Forelimb muscle (tissue), 1 donor: ENCODE measurements at places on chromosomes 2 and 18. TPM values are rescaled to one million over a fixed set of nuclear protein-coding genes. Genes with fewer than 3 reads are reported as not detected.

GRCh38 chr2:189363559-189363958 is 77.7 kb upstream of the WDR75 start:
- no peak for DNase-seq

DNA sequence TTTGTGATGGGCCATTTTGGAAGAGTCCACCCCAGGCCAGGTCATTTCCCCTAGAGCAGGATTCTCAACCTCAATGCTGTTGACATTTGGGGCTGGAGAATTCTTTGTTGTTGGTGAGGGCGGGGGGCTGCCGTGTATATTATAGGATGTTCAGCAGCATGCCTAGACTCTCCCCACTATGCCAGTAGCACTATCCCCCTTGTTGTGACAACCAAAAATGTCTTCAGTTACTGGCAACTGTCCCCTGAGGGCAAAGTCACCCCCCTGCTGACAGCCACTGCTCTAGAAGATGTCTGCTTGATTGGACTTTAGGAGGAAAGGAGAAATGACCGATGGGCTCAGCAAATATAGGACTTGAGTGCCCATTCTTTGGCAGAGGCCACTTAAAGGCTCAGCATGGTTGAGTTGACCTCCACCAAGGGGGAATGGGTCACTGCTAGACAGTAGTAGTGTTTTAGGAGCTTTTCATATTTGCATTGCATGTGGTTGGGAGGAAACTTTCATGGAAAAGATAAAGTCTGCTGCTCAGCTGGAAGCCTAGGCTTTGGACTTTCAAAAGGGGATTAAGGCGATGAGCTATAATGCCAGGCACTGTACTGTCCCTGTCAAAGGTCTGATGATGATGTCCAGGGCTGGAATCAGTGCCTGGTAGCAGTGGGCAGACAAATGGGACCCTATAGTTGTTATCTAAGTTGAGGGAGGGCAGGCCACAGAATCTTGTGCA is 61.1 kb upstream of the MCFD2 start:
- DNase-seq = no peak

GRCh38 chr2:217606296-217606695 is 396.5 kb downstream of the TNS1 start:
- DNase-seq = no peak

DNA sequence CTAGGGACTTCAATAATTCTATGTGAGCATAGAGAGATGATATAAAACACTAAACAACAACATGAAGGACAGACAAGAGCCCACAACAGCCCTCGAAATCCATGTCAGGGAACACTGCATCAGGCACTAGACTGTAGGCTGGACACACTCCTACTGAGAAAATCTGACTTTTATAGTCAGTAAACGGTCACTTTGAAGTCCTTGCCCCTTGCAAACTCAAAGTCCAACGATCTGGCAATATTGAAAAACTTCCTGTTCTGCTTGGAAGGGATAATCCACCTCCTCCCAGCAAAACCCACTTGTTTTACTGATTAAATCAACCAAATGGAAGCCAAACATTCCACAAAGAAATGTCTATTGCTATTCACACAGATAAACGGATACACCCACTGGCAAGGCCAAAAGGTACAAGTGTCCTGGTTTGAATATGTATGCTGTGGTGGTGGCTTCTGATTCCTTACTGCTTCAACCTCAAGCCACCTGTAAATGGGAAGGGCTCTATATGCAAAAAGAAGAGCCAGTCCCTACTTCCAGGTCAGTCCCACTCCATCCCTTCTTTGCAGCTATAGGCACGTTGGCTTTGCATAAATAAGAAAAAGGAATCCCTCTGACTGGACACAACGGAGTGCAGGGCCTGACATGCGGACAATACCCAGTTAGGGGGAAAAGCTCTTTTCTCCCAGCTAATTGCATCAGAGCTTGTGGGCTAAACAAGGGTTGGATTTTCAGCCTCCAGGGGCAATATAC is 56.6 kb downstream of the STK39 start:
- no peak for DNase-seq

- no peak for DNase-seq
Observed at GRCh38 chr2:119522671-119523070, 1.6 kb downstream of the SCTR start.

GRCh38 chr2:120631724-120632123 is 103.9 kb upstream of the GLI2 start:
- no peak for DNase-seq

DNA sequence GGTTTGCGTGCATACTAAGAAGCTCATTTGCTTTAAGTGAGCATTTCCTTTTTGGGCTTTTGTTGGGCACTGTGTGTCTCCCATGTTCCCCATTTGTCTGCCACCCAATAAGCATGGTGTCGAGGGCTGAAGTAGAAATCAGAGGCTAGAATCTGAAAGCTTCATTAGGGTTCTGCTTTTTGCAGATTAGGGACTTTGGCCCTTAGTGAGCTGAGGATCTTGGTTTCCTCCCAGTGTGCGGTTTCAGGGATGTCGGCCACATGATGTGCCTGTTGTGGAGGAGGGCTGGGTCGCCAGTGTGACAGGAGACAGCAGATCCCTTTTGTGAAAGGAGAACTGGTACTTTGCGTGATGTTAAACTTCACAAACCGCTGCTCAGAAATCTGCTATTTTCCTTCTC is 41.1 kb downstream of the PLEKHB2 start:
- no peak for DNase-seq

The IER3IP1 gene
- 20.2 TPM for polyA plus RNA-seq

The CHN1 gene
- 12.1 TPM for polyA plus RNA-seq

The MFSD6 gene
- 9.3 TPM for polyA plus RNA-seq

The PPP1R7 gene
- polyA plus RNA-seq = 71.0 TPM

The ALLC gene
- not detected for polyA plus RNA-seq
